Activated T-helper 1 cell treated with anti-CD3 and anti-CD28 coated beads, Interleukin-2, amount 50 U/mL, for 16 hours (primary cell): ENCODE measurements at places on chromosomes 7 and 10.

DNA sequence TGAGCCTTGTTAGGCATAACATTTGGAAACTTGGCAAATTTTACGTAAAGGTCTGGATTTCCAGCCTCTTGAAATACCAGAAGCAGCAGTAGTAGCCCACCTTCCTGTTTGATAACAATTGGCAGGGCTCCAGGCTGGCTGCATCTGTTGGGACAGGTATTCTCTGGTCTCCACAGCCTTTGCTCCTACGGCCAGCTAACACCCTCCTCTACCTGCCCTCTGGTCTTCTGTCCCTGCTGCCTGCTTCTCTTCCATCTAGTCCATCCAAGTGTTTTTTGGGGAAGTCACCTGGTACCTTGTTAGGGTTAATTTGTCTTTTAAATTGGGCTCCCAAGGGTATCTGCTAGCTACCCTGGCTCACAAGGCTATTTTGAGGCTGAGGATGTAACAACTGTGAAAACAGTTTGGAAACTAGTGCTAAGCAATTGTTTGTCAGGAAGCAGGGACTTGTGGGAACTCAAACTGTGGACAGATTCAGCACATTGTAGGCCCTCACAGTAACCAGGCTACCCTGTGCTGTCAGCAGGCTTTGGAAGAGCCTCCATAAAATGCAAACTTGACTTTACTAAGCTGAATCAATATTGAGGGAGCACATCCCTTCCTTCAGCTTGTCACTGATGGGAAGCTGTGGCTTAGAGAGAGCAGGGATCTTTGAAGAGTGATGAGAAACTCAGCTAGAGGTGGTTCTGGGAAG, 8.5 kb downstream of the RPS24 start:
- DNase-seq = no peak

DNA sequence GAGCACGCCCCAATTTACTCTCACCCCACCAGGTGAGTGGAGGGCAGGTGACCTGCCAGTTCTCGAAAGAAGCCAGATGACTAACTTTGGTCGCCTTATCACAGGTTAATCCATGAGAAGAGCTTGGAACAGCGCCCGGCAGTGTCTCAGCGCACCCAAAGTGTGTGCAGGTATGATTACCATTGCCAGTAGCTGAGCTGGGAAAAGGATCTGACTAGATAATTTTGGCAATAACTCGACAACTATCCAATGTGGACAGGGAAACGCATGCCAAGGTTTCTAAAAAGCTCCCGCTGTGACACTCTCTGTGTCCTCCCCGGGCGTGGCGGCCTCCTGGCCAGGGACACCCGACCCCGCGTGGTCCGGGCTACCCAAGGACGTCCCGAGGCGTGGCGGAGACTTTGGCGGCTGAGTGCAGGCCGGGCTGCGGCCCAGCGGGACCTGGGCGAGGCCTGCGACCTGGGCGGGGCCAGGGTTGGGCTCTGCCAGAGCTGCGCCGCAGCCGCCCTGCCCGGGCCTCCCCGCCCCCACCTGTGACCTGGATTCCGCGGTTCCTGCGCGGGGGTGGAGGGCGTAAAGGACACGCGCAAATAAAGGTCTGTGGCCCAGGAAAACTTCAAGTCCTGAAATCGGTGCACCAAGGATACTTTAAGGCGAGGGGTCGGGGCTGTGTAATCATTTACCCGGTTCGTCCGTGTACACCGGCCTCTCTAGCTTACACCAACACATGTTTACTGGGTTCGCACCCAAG, 13.7 kb upstream of the WAPL start:
- no peak for DNase-seq

DNA sequence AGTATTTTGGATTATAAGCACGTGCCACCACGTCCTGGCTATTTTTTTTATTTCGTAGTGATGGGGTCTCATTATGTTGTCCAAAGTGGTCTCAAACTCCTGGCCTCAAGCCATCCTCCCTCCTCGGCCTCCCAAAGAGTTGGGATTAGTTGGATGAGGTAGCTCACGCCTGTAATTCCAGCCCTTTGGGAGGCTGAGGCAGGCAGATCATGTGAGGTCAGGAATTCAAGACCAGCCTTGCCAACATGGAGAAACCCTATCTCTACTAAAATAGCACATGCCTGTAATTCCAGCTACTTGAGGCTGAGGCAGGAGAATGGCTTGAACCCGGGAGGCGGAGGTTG, 21.8 kb upstream of the YWHAG start:
- DNase-seq = no peak

GRCh38 chr7:157670490-157671357, 333.9 kb downstream of the DNAJB6 start:
- no peak for DNase-seq

- DNase-seq = no peak
Measured at GRCh38 chr10:101286248-101287046, 57.2 kb upstream of the LBX1 start.

GRCh38 chr7:205115-206010, 13.0 kb downstream of the FAM20C start:
- no peak for DNase-seq

GRCh38 chr10:55820071-55820470, 541.0 kb downstream of the ZWINT start:
- no peak for DNase-seq

DNA sequence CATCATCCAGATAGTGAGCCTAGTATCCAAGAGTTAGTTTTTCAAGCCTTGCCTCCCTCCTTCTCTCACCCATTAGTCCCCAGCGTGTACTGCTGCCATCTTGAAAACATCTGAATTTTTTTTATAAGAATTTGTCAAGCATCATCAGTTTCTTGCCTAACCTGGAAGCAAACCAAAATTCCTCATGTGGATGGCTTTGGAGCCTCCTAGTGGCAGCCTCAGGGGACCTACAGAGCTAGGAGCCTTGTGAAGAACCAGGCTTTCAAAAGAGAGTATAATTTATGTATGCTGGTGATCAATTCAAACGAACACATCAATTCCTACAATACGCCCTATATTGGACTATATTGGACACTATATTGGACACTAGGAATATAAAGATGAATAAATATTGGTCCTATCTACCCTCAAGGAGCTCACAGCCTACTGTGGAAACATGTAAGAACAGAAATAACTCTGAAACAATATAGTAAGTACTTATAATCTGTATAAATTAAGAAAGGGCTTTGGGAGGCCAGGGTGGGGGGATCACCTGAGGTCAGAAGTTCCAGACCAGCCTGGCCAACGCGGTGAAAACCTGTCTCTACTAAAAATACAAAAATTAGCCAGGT, 63.4 kb downstream of the HPSE2 start:
- DNase-seq = no peak

GRCh38 chr10:100307684-100308083, 21.2 kb upstream of the BLOC1S2 start:
- DNase-seq = no peak

- no peak for DNase-seq
Measured at GRCh38 chr10:6579904-6580278, at the start of gene PRKCQ. Gene PRKCQ (minus strand): TSS chr10:6580276. CDS start chr10:6515135, 65,141 bp downstream.

DNA sequence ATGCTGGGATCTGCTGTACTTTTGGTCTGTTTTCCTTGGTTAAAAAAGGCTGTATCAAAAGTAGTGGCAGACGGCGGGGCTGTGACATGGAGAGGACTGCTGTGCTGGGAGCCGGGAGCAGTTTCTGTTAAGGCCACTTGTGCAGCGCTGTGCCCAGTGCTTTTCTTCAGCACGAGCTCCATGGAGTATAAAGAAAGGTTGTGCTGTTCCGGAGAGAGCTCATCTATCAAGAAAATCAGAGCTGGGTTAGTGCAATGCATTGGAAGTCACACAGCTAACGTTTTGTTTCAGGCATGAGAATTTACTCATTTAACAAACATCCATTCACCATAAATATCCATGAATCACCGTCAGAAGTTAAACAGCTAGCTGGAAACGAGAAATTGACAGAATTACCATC, 62.0 kb downstream of the KIAA1549 start:
- DNase-seq = no peak

DNA sequence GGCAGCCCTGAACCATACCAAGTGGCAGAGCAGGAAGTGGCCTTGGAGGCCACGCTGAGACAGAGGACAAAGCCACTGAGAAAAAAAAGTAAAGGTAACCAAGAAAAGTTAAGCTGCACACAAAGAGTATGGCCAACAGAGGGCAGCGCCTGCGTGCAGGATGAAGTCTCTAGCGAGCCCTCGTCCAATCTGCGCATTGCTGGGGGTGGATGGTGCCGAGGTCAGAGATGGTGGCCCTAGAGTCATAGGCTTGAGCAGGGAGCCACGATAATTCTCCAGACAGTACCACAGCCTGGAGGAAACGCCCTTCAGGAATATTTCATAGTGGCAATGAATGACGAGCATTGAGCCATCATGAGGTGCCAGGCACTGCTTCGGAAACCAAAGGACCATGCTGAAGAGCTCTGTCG, 9.7 kb downstream of the ATP6V0E2 start:
- DNase-seq = no peak

GRCh38 chr7:8444468-8444769, 11.0 kb downstream of the NXPH1 start:
- DNase-seq = no peak

DNA sequence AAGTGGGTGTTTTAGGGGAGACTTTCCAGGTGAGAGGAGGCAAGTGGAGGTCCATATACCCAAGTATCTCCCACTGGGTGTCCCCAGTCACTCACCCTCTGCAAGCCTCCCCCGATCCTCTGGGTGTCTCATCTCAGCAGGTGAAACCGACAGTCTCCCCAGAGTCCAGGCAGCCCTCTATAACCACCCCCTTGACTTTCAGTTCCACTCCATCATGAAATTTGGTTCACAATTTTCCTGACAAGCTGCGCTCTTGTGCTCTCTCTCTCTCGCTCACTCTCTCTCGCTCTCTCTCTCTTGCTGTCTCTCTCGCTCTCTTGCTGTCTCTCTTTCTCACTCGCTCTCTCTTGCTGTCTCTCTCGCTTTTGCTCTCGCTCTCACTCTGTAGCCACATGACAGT, 8.1 kb upstream of the RABGEF1 start:
- DNase-seq = no peak

- no peak for DNase-seq
Measured at GRCh38 chr7:43697690-43698089, 31.6 kb downstream of the COA1 start.

DNA sequence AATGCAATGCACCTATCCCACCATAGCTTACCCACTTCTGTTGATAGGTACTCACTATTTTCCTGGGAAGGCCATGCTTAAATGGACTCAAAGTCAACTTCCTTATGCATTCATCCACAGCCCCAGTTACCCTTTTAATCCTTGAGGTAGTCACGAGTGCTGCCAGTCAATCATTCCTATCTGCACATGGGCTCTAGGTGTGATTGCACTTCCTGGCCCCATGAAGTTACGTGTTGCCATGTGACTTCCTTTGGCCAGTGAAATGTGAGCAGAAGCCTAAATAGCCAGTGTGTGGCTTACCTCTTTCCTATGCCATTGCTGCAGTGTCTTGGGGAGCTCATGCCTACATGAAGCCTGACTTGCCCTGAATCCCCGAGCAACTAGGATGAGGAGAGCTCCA, 23.5 kb upstream of the EIF5AL1 start:
- no peak for DNase-seq

DNA sequence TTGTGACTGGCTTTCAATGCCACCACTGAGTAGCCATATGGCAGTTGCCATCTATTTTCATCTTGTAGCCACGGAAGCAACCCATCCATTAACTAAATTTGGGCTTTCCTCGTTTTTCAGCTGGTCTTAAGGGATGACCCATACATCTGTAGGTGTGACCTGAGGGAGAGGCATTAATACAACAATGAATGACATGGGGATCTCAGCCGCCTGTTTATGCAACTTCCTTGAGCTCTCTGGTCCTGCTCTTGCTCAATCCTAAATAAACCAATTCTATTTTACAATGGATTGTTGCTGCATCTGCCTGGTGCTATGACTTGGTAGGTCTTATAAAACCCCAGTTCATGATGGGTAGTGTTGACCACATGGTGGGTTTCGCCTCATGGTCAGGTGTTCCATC, 21.9 kb upstream of the ADAM22 start:
- no peak for DNase-seq
